ENCODE measurements at places on chromosomes 1 and 21. TPM values are rescaled to one million over a fixed set of nuclear protein-coding genes. Genes with fewer than 3 reads are reported as not detected.
A peak's percentile ranks its signal among the peaks of the same experiment; 100 is the strongest.

GRCh38 chr1:217363319-217363718 is 267.6 kb downstream of the GPATCH2 start:
- H3K36me3 ChIP-seq: no peaks in the 10 kb centered on the region
- H3K27me3 ChIP-seq: no peaks in the 10 kb centered on the region
- no peaks in the 10 kb centered on the region for H3K4me1 ChIP-seq
- H3K27ac ChIP-seq: no peak overlapping the region
- no peak overlapping the region for H3K4me3 ChIP-seq
- no peak for DNase-seq

- no peaks in the 10 kb centered on the region for H3K4me1 ChIP-seq
- no peak for DNase-seq
- H3K27ac ChIP-seq: no peak overlapping the region
- H3K36me3 ChIP-seq: no peaks in the 10 kb centered on the region
Observed at GRCh38 chr1:41171266-41171874, 70.7 kb downstream of the SCMH1 start.

DNA sequence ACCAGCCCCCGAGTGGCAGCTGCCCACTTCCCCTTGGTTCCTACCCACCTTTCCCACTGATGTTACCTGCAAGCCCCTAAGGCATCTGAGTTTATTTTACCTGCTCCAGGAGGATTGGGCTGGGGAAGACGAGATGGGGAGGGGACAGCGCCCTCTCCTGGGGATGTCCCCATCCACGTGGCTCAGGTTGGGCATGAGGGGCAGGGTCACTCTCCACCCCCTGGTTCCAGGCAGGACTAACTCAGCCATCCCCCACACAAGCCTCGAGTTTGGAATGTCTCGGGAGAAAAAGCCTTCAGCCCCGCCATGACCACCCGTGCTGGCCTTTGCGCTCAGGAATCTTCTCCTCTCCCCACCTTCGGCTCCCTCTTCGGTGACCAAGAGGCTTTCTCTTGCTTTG is 90.0 kb downstream of the ARHGEF10L start:
- DNase-seq: no peak
- no peak overlapping the region for H3K4me3 ChIP-seq
- H3K27me3 ChIP-seq: no peaks in the 10 kb centered on the region
- no peak overlapping the region for H3K27ac ChIP-seq
- peaks cover 10% of the 10 kb centered on the region for H3K4me1 ChIP-seq
- peaks cover 9% of the 10 kb centered on the region for H3K36me3 ChIP-seq

DNA sequence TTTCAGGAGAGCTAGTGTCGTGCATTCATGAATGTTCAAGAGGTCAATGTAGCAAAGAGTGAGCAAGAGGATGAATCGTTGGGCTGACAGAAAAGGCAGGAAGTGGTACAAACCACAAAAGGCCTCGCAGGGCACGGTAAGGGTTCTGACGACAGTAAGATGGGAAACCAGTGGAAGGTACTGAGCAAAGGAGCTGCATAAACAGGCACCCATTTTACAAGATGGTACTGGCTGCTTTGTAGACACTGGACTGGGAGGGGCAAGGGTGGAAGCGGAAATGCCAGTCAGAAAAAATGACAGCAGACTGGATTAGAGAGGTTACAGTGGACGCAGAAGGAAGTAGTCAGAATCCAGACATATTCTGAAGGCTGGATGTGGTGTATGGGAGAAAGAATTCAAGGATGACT is 123.5 kb downstream of the PTPN14 start:
- H3K4me1 ChIP-seq: peaks cover 34% of the 10 kb centered on the region
- DNase-seq: peak; percentile 49
- peaks cover 4% of the 10 kb centered on the region for H3K36me3 ChIP-seq
- no peaks in the 10 kb centered on the region for H3K27me3 ChIP-seq

DNA sequence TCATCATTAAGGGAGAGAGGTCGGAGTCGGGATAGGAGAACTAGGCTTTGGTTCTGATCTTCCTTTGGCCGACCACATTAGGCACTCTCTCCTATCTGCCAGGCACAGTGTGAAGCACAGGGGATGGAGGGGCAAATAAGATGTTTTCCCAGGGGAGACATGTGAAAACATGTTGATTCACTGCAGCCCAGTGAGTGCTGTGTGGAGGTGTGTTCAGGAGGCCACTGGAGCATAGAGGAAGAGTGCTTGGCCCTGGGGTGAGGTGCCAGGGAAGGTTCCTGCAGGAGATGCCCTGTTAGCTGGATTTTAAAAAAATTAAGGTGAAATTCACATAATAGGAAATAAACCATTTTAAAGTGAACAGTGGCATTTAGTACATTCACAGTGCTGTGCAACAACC is 3.7 kb downstream of the VANGL2 start:
- peaks cover 62% of the 10 kb centered on the region for H3K27me3 ChIP-seq
- no peak overlapping the region for H3K27ac ChIP-seq
- peaks cover 5% of the 10 kb centered on the region for H3K36me3 ChIP-seq
- no peak for DNase-seq

DNA sequence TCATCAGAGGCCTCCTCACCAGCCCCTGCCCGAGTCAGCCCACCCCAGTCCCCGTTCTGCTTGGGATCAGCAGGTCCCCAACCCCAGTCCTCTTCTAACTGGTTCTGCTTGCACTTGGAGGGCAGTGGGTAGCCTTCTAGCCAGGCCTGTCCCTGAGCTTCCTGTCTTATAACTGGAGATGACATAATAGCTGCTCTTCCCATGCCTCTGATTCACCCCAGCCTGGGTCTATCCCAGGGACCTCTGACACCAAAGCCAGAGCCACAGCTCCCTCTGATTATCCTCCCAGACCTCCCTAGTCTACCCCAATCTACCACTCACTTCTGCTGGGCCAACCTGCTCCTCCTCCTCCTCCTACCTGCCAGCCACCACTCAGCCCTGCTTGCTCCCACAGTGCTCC is 31.4 kb downstream of the IQGAP3 start:
- H3K36me3 ChIP-seq: peaks cover 32% of the 10 kb centered on the region
- no peak overlapping the region for H3K4me3 ChIP-seq
- no peaks in the 10 kb centered on the region for H3K27me3 ChIP-seq
- no peak for DNase-seq
- peaks cover 22% of the 10 kb centered on the region for H3K4me1 ChIP-seq

GRCh38 chr1:203769505-203770343 is 4.7 kb downstream of the LAX1 start:
- peak; percentile 70 for DNase-seq
- peaks cover 23% of the 10 kb centered on the region for H3K4me1 ChIP-seq
- no peaks in the 10 kb centered on the region for H3K36me3 ChIP-seq
- peaks cover 31% of the 10 kb centered on the region for H3K27me3 ChIP-seq
- H3K4me3 ChIP-seq: peak overlapping the region; percentile 43

The SLAMF8 gene
- not detected for total RNA-seq

GRCh38 chr1:27300341-27301051 is 21.5 kb upstream of the TMEM222 start:
- no peaks in the 10 kb centered on the region for H3K4me1 ChIP-seq
- DNase-seq: peak; percentile 76
- no peak overlapping the region for H3K4me3 ChIP-seq
- no peaks in the 10 kb centered on the region for H3K27me3 ChIP-seq

The SPRR1A gene
- not detected for total RNA-seq

- H3K27me3 ChIP-seq: no peaks in the 10 kb centered on the region
- DNase-seq: peak; percentile 97
Observed at GRCh38 chr1:172443666-172444453, at the start of gene PIGC. Gene PIGC, minus strand, starts transcription at chr1:172444069. Its CDS starts 1,447 bp downstream, at chr1:172442622.

- peak; percentile 96 for DNase-seq
- peaks cover 76% of the 10 kb centered on the region for H3K36me3 ChIP-seq
- H3K4me3 ChIP-seq: peak within 1 kb of the TSS; percentile 94
- H3K4me1 ChIP-seq: peaks cover 42% of the 10 kb centered on the region
- peak within 1 kb of the TSS; percentile 98 for H3K27ac ChIP-seq
Observed at GRCh38 chr1:183023146-183023600, at the start of gene LAMC1. Gene LAMC1, plus strand, starts transcription at chr1:183023420. Its CDS starts 297 bp downstream, at chr1:183023717.

GRCh38 chr1:208565756-208566440 is 321.7 kb upstream of the PLXNA2 start:
- no peak for DNase-seq
- H3K4me3 ChIP-seq: no peak overlapping the region
- no peaks in the 10 kb centered on the region for H3K4me1 ChIP-seq
- no peak overlapping the region for H3K27ac ChIP-seq
- H3K27me3 ChIP-seq: peaks cover 68% of the 10 kb centered on the region

The CLCA2 gene
- not detected for total RNA-seq

The TSPAN2 gene
- 6.0 TPM for total RNA-seq

- no peak overlapping the region for H3K27ac ChIP-seq
- no peak overlapping the region for H3K4me3 ChIP-seq
- H3K27me3 ChIP-seq: peaks cover 91% of the 10 kb centered on the region
- no peaks in the 10 kb centered on the region for H3K4me1 ChIP-seq
- DNase-seq: no peak
- no peaks in the 10 kb centered on the region for H3K36me3 ChIP-seq
Observed at GRCh38 chr21:44704636-44705001, 6.8 kb downstream of the TSPEAR start.

The CAMK2N1 gene
- total RNA-seq: 66.0 TPM

The FYB2 gene
- total RNA-seq: not detected

DNA sequence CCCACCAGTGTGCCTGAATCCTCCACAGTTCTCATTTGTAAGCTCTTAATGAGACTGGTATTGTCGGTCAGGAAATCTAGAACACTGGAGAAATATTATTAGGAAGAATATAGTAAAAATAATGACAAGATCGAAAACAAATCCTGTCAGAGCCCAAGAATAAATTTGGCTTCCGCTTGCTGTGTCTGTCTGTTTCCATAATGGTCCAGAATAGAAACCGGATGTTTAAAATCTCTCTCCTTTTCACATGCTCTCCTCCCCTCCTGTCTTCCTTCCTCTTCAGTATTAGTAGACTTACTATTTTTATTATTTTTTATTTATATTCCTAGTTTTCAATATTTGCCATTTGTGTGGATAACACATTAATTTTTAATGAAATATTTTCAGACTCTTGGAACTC is 187.7 kb downstream of the SDCCAG8 start:
- H3K4me1 ChIP-seq: no peaks in the 10 kb centered on the region
- H3K27ac ChIP-seq: no peak overlapping the region
- no peak for DNase-seq
- H3K4me3 ChIP-seq: no peak overlapping the region
- H3K36me3 ChIP-seq: no peaks in the 10 kb centered on the region

The SLC45A1 gene
- total RNA-seq: 0.73 TPM

The CNKSR1 gene
- total RNA-seq: 28.1 TPM

DNA sequence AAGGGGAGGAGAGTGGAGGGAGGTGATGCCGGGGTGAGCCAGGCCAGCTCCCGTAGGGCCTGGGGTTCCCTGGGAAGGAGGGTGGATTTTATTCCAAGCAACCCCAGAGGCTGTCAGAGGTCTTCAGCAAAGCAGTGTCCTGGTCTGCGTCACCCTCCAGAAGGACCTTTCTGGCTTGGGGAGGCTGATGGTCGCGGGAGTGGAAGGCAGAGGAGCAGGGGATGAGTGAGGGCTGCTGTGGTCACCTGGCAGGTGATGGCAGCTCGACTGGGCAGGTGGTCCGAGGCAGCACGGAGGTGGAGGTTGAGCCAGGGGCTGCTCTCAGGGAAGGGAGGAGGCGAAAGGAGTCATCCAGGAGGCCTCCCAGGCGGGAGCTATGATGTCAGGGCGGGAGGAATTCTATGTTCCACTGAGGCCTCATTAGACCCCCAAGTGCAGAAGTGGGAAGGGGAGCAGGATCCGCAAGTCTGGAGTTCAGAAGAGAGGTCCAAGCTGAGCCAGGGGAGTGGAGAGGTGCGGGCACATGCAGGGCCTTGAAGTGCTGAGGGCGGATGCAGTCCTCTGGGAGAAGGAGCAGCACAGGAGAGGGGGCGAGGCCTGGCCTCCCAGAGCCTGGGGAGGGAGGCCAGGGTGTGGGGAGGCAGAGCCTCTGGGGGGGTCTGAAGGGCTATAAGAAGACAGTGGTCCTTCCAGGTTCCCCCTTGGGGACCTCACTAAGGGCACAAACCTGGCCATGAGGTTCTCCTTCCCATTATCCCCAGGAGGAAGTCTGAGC is 33.3 kb downstream of the BMP8A start:
- H3K27ac ChIP-seq: no peak overlapping the region
- no peaks in the 10 kb centered on the region for H3K4me1 ChIP-seq
- peaks cover 25% of the 10 kb centered on the region for H3K36me3 ChIP-seq

DNA sequence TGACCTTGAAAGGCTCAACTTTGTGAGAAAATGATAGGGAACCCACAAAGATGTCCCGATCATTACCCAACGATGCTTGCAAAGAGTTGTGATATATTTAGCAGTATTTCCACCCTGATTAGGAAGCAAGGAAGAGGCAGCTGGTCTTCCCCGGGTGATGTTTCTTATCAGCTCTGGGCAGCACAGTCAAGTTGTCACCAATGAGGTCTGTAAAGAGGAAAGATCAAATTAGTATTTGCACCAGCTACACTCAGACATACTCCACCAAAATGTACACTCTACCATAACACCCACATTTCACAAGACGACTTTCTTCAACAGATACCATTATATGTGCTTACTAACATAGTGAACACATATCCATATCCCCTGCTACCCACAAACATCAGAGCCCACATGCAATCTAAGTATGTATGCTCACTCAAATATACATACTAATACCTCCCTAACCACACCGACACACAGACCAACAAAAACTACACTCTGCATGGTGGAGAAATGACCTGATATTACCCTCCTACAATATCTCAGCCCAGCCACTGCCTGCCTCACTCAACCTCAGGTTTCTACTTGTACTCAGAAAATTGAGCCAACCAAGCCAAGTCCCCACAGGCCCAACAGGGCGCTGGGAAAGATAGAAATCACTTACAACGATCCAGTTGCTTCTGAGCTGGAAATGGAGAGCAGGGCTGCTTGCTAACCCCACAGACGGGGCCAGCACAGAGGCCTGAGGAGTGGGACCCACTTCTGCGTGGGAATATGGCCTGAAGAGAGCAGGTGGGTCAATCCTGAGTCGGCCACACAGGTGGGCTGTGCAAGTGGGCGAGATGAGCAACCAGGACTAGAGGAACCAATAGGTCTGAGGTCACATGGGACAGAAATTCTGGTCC is 4.6 kb upstream of the BTG2 start:
- peaks cover 17% of the 10 kb centered on the region for H3K4me1 ChIP-seq
- H3K36me3 ChIP-seq: peaks cover 12% of the 10 kb centered on the region
- DNase-seq: no peak
- peaks cover 73% of the 10 kb centered on the region for H3K27me3 ChIP-seq
- no peak overlapping the region for H3K4me3 ChIP-seq

DNA sequence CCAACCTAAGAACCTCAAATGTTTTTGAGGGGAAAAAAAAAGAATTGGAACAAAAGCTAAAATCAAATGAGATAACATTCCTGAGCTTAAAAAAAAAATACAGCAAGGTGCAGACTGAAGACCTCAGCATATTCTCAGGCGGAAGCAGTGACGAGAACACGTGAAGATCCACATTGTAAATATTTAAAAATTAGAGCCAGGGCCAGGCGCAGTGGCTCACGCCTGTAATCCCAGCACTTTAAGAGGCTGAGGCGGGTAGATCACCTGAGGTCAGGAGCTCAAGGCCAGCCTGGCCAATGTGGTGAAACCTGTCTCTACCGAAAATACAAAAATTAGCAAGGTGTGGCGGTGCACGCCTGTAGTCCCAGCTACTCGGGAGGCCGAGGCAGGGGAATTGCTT is 15.7 kb downstream of the TFB2M start:
- no peak for DNase-seq
- H3K4me1 ChIP-seq: peaks cover 9% of the 10 kb centered on the region
- H3K36me3 ChIP-seq: peaks cover 34% of the 10 kb centered on the region
- no peak overlapping the region for H3K27ac ChIP-seq
- H3K4me3 ChIP-seq: no peak overlapping the region

The CASP9 gene
- 8.8 TPM for total RNA-seq
